Stimulated activated CD8-positive, alpha-beta memory T cell treated with anti-CD3 and anti-CD28 coated beads, Interleukin-15, amount 100 ng/mL, for 48 hours (primary cell): ENCODE measurements at places on chromosomes 5 and 9.

- DNase-seq: no peak
These were observed 728 bp upstream of the SLC1A1 start for GRCh38 chr9:4489562-4489918.

- DNase-seq: no peak
These were observed 228.7 kb downstream of the ADAMTS6 start for GRCh38 chr5:65252977-65253376.

DNA sequence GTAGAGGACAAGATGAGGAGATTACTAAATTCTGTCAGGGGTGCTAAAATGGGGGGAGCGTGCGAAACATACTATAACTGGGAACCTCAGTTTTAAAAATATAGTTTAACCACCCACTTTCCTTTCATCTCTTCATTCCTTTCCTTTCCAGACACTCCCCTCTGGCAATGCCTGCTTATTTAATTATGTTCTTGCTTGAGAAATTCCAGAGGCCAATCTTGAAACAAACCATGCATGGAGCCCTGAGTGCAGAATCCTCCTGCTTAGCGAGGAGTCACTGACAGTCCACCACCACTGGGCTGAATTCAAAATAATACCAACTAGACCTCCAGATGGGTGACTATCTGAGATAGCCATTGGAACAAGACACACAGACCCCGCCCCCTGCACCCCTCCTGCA, 29.7 kb upstream of the C9orf72 start:
- DNase-seq: no peak

GRCh38 chr5:174790906-174791305, 66.5 kb downstream of the MSX2 start:
- no peak for DNase-seq

DNA sequence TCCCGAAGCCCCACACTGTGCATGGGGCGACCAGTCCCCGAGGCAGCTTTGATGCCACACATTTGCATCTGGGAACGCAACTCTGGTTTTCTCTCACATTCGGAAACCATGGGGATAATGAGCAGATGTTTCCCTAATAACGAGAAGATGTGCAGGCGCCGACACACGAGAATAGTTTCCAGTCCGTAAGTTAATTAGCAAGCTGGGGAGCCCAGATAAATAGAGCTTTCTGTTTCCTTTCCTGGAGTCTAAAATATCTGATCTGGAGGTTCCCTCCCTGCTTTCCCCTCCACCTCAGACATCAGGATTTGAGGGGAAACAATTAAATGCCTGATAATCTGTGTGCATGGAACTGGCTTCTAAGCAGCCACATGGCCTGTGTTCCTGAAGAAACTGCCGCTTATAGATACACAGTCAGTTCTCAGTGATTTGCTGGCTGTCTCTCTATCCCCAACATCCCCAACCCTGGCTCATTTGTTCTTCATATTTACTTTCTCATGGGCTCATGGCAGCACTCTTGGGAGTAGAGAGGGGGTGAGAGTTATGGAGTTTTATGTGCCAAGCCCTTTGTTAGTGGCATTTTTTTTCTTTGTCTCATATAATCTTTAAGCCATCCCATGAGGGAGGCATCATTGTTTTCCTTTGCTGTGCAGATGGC, 62.8 kb downstream of the PDZD2 start:
- DNase-seq: no peak

GRCh38 chr9:134381272-134381661, 55.0 kb downstream of the RXRA start:
- no peak for DNase-seq

DNA sequence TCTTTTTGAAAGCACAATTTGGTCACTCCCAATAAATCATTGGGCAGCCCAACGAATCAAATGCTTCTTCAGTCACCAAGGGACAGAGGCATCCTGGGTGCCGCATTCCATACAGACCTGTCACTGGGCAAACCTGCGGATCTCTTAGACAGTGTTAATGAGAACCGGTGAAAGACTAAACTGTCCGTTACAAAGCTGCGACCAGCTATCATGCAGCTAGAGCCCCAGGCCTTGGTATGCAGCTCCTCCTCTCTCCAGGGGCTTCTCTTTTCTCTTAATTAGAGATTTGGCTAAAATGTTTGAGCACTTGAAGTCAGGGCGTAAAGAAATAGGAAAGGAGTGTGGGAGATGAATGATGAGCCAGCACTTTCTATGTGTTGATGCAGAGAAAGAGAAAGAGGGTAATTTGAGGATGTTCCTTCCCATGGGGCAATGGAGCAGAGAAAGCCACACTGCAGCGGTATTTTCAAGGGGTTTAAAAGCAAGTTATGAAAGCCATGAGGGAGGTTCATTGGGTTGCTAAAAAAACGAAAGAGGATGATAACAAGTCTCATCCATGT, 175.3 kb downstream of the RFK start:
- no peak for DNase-seq
